ENCODE measurements at places on chromosomes 2 and 18.

DNA sequence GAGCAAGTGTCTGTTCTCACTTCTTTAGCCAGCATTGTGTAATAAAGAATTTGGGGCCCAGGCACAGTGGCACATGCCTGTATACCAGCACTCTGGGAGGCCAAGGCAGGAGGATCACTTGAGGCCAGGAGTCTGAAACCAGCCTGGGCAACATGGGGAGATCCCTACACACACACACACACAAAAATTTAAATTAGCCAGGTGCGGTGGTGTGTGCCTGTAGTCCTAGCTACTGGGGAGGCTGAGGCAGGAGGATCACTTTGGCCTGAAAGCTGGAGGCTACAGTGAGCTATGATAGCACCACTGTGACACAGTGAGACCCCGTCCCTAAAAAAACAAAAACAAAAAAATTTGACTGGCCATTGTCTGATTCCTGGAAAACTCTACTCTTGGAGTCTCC, 8.3 kb downstream of the REV1 start:
- DNase-seq: no peak

DNA sequence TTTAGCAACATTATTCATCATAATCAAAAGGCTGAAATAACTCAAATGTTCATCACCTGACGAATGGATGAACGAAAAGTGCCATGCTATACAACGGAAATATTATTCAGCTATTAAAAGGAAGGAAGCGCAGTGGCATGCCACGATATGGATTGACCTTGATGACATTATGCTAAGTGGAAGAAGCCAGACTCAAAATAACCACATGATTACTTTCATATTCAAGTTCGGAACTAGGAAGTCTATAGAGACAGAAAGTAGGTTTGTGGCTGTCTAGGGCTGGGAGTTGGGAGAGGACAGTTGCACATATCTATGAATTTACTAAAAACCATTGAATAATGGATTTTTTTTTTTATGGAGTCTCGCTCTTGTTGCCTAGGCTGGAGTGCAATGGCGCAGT, 13.4 kb upstream of the PDIA6 start:
- no peak for DNase-seq

GRCh38 chr2:202109139-202109736, 36.2 kb downstream of the KIAA2012 start:
- DNase-seq: no peak

DNA sequence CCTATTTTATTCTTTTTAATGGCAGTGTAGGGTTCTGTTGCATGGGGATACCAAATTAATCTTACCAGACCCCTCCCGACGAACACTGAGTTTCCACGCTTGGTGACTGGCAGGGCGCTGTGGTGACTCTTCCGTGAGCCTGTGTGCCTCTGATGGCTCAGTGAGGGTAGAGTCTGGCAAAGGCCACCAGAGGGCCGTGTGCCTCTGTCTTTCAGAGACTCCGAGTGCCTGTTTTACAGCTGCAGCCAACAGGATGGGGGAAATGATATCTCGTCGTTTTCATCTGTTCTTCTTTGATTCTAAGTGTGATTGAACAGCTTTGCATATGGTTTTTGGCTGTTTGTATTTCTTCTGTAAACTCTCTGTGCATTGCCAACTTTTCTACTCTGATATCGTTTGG, 99.8 kb downstream of the ZNF236 start:
- DNase-seq: peak; percentile 83

- no peak for DNase-seq
Measured at GRCh38 chr2:233410196-233410760, 56.0 kb downstream of the DGKD start.

GRCh38 chr2:133489146-133489545, 79.1 kb downstream of the NCKAP5 start:
- no peak for DNase-seq

GRCh38 chr2:73830871-73831401, 2.2 kb downstream of the STAMBP start:
- peak; percentile 50 for DNase-seq

DNA sequence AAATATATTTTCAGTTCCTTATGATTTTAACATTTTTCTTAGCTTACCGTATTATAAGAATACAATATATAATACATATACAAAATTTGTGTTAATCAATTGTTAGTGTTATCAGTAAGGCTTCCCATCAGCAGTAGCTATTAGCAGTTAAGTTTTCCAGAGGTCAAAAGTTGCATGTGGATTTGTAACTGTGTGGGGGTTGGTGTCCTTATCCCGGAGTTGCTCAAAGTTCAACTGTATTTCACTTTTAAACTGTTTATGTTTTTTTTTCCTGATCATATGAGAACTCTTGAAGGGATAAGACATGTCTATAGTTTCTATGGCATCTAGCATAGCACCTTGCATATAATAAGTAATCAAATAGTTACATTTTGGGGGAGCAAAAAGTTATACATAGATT, 11.9 kb upstream of the MFSD6 start:
- DNase-seq: no peak

DNA sequence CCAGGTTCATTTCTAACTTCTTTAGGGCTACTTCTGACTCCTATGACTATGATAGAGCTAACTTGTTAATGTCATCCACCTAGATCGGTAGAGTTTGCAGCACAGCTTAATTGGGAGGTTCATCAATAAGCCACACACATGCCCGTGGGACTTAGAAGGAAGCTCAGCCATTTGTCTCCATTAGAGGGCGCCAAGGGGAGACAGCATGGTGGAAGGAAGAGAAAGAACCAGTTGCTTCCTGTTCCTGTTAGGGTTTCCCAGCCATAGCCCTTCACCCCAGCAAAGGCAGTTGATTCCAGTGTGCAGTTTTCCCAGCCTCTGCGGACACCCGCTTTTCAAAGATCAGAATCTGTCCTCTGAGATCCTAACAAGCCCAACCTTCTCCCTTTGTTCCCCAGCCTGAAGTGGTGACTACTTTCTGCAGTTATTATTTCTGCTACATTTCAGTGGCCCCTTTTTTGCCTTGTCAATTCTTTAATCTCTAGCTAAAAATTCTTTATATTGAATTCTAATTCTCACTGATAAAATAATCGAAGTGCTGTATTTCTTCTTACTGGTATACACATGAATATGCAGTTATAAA, 30.3 kb downstream of the MAIP1 start:
- peak; percentile 64 for DNase-seq

GRCh38 chr18:6352275-6352674, 62.4 kb downstream of the L3MBTL4 start:
- DNase-seq: no peak

DNA sequence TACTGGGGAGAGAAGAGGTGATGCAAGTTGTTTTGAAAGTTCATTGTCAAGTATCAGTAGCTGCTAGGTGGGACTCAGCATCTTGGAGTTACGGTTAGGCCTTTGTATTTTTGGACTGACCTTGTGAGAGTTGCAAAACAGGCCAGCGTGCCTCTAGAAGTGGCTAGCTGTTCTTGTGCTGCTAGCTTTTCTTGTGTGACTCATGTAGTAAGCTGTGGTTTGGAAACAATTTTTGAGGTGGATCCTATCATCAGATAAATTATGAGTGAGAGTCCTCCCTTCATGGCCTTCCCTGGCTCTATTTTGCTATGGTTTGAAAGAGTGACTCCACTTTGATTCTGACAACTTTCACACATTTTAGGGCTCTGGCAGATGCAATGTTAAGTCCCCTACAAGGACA, 409.2 kb upstream of the HS6ST1 start:
- peak; percentile 83 for DNase-seq

DNA sequence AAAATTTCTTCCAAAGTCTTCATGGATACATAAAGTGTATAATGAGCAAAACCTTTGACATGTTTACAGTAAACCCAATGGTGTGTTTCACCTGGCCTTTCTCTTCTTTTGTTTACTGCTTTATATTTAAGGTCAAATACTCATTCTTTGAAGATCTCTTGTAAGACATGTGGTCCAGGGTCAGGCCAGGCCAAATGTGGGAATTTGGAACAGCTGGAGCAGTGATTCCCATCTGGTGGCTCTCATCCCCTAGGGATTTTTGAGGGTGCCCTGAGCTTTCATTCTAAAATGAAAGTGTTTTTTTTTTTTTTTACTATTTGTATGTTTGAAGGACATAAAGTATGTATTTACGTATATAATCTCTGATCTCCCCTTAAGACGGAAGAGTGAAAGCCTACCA, 13.8 kb upstream of the MGAT5 start:
- DNase-seq: no peak

DNA sequence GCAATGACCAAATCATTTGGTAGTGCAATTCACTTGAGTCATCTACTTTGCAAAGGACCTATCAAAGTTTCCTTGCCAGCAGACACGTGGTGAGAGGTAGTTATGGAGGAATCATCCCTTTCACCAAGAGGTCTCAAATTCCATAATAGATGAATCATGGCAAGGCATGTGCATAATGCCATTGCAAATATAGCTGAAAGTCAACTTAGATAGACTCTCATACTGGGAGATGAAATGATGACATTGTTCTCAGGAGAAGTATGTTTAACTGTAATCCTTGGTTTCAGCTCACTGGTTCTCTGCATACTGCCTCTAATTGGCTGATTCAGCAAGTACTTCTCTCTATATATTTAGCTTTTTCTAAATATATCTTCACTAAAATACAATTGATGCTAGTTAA, 57.2 kb downstream of the CALCRL start:
- peak; percentile 49 for DNase-seq

- no peak for DNase-seq
Measured at GRCh38 chr2:60965499-60965785, 52.1 kb upstream of the PEX13 start.

- DNase-seq: no peak
Measured at GRCh38 chr18:37729716-37730115, 164.1 kb upstream of the CELF4 start.

DNA sequence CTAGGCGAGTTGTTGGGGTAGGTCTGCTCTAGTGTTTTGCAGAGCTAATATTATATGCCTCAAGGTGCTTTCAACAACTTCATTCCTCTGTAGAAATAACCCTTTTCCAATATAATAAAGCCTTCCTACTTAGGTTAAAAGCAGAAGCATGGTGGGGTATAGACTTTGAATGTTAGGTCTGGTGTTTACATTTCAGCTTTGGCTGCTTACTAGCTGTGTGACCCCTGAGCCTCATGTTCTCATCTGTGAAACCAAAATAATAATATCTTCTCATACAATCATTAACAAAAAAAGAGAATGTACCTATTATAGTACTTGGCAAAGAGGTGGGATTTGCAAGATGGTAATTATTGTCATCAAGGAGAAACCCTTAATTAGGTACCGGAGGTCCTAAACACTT, 386.6 kb downstream of the NBAS start:
- DNase-seq: no peak

- no peak for DNase-seq
Measured at GRCh38 chr2:75600461-75601011, 39.8 kb upstream of the EVA1A start.

DNA sequence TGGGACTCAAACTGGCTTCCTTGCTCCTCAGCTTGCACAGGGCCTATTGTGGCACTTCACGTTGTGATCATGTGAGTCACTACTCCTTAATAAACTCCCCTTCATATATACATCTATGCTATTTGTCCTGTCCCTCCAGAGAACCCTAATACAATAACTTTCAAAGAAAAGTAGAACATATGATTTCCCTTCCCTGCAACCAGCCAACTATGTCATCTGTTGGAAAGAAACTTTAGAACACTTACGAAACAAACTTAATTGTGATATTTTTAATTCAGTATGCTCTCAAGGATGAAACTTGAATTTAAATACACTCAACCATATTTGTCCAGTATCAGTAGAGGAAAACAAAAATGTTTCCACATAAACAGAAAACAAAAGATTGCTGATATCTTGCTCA, 84.4 kb downstream of the DYM start:
- DNase-seq: no peak

DNA sequence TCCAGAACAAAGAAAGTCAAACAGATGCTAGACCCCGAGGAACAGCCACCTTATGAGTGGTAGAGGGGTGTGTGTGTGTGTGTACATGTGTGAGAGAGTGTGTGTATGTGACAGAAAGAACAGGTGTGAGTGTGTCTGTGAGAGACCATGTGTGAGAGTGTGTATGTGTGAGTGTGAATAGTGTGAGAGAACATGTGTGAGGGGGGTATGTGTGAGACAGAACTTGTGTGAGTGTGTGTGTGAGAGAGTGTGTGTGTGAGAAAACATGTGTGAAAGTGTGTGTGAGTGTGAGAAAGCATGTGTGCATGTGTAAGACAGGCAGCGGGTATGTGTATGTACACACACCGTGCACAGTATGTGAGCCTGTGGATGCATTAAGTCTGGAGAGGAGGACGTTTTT, 214.3 kb downstream of the SP3 start:
- DNase-seq: no peak

DNA sequence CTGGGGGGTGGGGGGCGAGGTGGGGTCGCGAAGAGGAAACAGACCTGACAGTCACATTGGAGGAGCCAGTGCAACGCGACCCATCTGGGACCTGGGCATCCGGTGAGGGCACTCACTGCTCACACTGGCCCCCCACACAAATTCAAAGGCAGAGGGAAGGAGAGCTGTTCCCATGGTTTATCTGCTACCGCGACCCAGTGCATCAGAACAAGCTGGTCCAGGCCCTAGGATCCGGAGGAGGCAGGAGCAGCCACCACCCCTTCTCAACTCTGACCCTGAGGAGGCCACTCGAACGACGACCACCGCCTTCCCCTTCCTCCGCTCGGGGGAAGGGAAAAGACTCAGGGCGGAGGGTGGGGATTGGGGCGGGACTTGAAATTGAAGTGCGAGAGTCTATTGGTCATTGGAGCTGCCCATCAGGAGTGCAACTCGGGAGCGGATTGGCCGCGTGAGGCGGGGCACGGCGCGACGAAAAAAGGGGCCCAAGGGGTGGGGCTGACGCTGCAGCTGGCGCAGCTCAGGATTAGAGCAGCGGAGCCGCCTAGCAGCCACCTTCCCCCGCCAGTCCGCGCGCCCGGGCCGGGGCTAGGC, at the start of gene CDK5R2:
Gene CDK5R2, plus strand, starts transcription at position 526 of the 591 bp plus-strand sequence. CDS start 155 bp downstream, outside the sequence.
- peak; percentile 97 for DNase-seq

GRCh38 chr2:238104691-238105371, 4.7 kb downstream of the ESPNL start:
- DNase-seq: no peak

DNA sequence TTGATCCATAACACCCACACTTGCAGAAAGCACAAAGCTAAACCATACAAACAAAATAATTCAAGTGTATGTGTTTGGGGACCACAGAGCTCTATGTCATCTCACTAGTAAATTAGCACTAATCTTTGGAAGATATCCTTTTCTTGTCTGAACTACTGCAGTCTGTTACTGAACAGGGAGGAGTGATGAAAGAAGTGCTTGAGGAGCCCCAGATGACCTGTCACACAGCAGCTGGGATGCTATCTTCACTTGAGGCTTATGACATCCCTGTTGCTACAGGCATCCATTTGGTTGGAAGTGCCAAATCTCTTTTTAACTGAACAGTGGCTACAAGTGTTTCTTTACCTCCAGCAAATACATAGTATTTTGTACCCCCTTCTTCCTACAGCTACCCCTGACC, 386.3 kb upstream of the CHAC2 start:
- DNase-seq: no peak

GRCh38 chr2:203437511-203437910, 97.6 kb downstream of the RAPH1 start:
- DNase-seq: no peak

GRCh38 chr2:204545861-204546735, 823 bp downstream of the PARD3B start:
- no peak for DNase-seq

DNA sequence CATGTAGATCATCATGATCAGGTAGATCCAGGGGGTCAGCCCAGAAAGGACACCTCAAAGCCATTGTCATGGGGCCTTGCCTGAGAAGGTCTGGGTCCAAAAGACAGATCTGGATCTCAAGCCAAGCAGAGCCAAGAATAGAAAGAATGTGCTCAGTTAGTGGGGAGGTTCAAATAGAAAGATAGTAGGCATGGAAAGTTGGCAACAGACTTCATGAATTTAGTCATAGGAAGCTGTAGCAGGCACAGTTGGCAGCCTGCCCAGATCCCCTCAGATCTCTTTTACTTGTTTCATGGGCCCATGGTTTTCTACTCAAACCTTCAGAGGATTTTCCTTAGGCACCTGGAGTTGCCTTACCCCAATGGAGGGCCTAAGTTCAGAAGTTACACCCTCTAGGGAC, 767.0 kb downstream of the SLC4A3 start:
- no peak for DNase-seq

Data from AG20443 (cell line).